Ureter (tissue), 1 donor: ENCODE measurements at places on chromosomes 16 and 17.

DNA sequence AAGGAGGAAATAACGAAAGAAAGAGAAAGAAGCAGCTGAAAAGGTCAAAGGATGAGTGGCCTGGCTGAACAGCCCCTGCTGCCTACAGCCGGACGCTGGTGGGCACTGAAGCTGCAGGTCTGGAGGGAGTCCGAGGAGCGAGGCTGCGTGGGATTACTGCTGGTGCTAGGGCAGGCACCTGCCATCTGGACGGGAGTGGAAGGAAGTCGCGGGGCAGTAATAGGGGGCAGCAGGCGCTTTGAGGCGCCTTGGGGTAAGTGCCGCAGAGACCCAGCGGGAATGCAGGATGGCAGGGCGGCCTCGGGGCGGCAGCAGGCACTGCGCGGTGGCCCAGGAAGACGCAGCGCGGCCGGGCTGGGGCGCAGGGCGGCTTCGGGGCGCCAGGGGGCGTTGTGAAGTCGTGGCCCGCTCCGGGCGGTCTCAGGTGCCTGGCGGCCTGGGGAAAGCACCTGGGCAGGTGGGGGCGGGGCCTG, 303 bp upstream of the SCNN1G start:
- peak; percentile 86 for DNase-seq

- no peak for DNase-seq
Observed at GRCh38 chr17:49946208-49946607, 22.8 kb upstream of the DLX4 start.

- no peak for DNase-seq
Observed at GRCh38 chr17:10125531-10126275, 72.7 kb downstream of the GAS7 start.

- no peak for DNase-seq
Observed at GRCh38 chr17:62596662-62597061, 30.8 kb upstream of the MRC2 start.

DNA sequence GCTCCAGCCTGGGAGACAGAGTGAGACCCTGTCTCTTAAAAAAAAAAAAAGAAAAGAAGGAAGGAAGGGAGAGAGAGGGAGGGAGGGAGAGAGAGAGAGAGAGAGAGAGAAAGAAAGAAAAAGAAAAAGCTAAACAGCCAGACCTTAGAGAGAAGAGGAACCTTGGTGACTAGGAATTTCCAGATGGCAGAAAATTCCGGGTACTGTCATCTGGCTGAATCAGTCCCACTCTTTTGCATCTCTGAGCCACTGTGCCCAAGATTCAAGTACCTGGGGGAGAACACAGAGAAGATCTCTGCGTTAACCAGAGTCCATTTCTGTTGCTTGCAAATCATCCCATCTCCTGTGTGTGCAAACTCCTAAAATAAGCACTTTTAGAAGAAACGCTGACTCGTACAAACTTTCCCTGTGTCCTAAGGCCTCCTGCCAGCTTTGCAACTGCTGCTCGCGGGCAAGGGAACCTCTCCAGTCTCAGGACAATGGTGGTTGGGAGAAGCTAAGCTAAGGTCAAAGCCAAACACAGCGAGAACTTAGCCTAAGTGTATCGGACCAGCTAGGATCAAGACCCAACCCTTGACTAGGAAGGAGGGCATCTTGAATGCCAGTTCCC, 18.0 kb downstream of the BMERB1 start:
- no peak for DNase-seq

DNA sequence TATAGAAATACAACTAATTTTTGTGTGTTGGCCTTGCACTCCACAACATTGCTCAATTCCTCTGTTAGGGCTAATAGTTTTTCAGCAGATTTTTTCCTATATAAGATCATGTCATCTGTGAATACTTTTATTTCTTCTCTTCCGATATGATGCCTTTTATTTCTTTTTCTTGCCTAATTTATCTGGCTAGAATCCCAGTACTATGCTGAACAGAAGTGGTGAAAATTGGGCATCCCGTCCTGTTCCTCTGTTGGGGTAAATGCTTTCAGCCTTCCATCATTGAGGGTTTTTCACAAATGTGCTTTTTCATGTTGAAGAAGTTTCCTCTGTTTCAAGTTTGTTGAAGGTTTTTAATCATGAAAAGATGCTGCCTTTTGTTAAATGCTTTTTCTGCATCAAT, 22.7 kb upstream of the TNFRSF13B start:
- no peak for DNase-seq

GRCh38 chr16:67529582-67530012, 968 bp downstream of the RIPOR1 start:
- no peak for DNase-seq

GRCh38 chr17:68790931-68791330, 164.3 kb downstream of the ABCA8 start:
- no peak for DNase-seq

- no peak for DNase-seq
Observed at GRCh38 chr17:80774643-80775281, 216.9 kb upstream of the CHMP6 start.

GRCh38 chr16:48441863-48442279, 56.7 kb upstream of the SIAH1 start:
- no peak for DNase-seq

DNA sequence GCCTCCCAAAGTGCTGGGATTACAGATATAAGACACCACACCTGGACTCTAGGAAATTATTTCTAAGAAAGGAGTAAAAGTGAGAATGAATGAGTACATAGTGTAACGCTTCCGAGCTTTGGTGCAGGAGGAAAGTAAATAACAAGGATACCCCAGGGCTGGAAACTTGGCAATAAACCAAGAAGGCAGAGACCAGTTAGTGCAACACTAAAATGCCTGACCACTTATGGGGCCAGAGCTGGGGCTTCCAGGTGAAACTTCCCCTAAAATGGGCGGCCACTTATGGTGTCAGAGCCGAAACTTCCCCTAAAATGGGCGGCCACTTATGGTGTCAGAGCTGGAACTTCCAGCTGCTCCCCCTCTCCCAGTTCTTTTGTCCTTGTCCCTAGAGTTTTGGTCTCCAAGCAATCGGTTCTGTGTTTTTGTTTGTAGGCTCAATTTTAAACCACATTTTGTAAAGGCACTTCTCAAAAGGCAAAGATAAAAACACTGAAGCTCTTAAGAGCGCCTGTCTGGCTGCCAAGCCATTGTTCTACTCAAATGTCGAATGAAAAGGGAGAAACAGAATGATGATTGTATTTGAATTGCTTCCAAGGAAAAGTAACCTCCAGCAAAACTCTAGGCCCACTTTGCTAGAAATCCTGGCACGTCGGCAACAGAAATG, 63.9 kb downstream of the NXN start:
- DNase-seq, result no peak

GRCh38 chr16:87407511-87408112, 15.5 kb downstream of the MAP1LC3B start:
- DNase-seq, result no peak

DNA sequence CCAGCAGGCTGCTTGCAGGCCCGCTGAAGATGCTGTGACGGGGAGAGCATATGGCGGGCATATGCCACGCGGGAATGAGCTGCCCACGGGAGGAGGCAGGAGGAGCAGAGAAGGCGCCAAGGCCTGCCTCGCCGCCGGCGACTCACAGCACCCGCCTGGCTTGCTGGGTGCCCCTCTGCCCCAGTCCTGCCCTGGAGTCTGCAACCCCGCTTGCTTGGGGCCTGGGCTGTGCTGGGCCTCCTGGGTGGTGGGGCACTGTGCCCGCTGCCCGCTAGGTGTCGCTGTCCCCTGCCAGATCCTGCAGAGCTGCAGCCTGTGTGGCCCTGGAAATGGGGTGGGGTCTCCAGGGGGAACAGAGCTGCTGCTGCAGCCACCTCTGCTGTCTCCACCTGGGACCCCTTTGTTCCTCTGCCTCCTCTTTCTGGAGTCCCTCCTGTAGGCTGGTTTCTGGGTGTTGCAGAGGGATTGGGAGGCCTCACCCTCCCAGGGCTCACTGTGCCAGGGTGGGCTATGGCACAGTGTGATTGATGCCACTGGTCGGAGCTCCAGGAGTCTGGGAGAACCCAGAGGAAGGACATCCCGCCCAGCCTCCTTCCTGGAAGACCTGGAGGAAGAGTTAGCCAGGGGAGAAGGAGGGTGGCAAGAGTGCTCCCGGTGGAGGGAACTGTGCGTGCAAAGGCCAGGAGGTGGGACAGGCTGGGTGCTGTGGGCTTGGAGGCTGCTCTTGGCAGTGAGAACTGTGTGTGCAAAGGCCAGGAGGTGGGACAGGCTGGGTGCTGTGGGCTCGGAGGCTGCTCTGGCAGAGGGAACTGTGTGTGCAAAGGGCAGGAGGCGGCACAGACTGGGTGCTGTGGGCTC, 141.0 kb upstream of the CIBAR2 start:
- peak; percentile 65 for DNase-seq

DNA sequence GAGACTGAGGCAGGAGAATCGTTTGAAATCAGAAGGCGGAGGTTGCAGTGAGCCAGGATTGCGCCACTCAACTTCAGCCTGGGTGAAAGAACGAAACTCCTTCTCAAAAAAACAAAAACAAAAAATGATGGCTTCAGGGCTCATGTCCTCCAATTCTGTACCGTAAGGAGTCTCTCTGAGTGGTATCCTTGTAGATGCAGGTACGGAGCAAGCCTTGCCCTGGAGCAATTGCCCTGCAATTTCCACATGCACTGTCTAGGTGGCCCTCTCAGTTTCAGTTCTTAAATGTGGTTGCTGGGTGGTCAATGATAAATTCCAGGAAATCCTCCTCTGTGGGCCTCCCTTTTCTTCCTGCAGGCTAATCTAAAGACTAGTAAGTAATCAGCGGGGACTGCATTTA, 10.6 kb downstream of the TMEM238L start:
- DNase-seq, result no peak

GRCh38 chr17:55040611-55041010, 72.0 kb downstream of the STXBP4 start:
- DNase-seq, result no peak

GRCh38 chr17:31740611-31741082, 118.4 kb downstream of the COPRS start:
- DNase-seq, result no peak

DNA sequence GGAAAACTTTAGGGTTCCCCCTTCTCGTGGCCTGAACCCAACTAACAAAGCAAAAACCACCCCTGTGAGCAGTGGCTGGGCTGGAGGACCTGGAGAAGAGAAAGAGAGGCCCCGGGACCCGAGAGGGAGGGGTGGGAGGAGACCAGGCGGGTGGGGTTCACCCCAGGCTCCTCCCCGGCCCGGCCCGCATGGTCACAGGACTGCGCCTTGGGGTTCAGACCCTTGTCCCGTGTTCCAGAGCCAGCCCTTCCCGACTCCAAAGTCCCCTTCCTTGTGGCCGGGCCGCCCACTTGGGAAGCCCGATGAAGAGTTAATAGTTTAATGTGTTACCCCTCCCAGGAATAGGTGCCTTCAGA, 852 bp downstream of the MARVELD3 start:
- no peak for DNase-seq

GRCh38 chr17:49549691-49550678, 25.7 kb upstream of the NXPH3 start:
- DNase-seq, result no peak

DNA sequence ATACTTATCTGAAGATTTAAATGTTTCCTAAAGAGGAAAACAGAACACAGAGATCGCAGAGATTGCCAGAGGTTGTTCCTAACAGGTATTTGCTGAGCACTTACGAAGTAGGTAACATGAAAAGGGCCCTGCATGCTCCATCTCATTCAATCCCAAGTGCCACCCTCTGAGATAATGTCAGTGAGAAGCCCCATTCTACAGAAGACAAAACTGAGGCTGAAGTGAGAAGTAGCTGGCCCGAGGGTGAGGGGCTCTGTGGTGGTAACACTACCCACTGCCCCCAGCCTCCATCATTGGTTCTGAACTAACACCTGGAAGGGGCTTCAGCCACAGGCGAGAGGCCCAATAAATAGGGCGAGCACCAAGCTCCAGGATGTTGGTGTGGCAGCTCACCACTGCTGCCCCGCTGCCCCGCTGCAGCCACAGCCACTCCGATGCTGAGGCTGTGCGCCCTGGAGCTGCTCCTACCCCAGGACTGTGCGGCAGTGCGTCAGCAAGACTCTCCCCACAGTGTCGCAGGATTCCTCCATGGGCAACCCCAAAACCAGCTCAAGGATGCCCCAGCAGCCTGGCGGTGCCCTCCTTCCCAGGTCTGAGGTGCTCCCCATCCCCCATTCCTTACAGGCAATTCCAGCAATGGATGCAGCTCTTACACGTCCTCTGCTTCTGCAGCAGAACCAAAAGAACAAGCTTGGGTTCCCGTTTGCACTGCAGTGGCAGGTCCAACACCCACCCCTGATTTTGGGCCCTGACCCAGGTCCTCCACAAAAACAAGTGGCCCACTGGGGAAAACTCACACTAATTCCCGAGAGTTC, 10.3 kb downstream of the FLCN start:
- no peak for DNase-seq

- DNase-seq, result no peak
Observed at GRCh38 chr16:87227296-87227951, 89.8 kb downstream of the C16orf95 start.

DNA sequence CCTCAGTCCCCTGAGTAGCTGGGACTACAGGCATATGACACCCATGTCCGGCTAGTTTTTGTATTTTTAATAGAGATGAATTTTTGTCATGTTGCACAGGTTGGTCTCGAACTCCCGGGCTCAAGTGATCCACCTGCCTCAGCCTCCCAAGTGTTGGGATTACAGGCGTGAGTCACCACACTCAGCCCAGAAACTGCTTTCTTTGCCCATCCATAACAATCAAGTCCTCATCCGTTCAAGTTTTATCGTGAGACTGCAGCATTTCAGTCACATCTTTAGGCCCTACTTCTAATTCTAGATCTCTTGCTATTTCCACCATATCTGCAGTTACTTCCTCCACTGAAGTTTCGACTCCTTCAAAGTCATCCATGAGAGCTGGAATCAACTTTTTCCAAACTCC, 6.4 kb downstream of the NPRL3 start:
- no peak for DNase-seq

DNA sequence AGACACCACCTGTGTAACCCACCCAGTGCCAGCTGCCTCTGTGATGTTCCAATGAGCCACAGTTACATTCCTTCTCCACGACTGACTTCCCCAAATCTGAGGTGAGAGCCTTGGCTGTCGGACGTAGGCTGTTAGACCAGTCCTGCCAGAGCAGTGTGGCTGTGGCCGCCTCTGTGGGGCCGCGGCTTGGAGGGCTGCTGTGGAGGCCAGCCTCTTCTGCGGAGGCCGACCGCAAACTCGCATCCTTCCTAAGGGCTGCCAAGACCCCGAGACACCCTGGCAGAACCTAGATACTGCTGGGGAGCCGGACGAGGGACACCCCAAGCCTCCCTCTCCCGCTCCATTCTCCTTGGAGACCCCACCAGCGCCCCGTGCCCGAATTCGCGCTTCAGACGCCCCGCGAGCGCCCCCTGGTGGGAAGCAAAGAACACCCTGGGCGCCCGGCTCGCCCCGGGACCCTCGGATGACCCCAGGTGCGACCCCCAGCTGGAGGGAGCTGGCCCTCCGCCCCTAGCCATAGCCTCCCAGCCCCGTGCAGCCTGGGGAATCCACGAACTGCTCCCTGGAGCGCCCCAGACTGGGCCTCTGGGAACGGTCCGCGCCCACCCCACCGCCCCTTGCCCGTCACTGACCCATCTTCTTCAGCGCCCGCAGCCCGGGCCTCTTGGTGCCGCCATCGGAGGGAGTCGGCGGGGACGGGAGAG, 547 bp downstream of the PLCD3 start:
- DNase-seq, result peak; percentile 65

- peak; percentile 56 for DNase-seq
Observed at GRCh38 chr17:58317421-58318064, 11.1 kb downstream of the TSPOAP1 start.
